ENCODE measurements at places on chromosomes 12 and 14. TPM values are rescaled to one million over a fixed set of nuclear protein-coding genes. Genes with fewer than 3 reads are reported as not detected.

DPF3 gene
- total RNA-seq: 10.7 TPM

SART3 gene
- total RNA-seq: 205 TPM

ARF3 gene
- total RNA-seq: 49.3 TPM

DPY19L2 gene
- 0.35 TPM for total RNA-seq

IL23A gene
- total RNA-seq: not detected

ISCA2 gene
- total RNA-seq: 15.8 TPM

DAO gene
- total RNA-seq: not detected

OTX2 gene
- not detected for total RNA-seq

TMEM63C gene
- 13.8 TPM for total RNA-seq

ANG gene
- 19.6 TPM for total RNA-seq

EML5 gene
- total RNA-seq: 1.7 TPM

ARMH4 gene
- total RNA-seq: 0.18 TPM

EIF4B gene
- total RNA-seq: 260 TPM

RDH16 gene
- 1.2 TPM for total RNA-seq

SERPINA9 gene
- 0.80 TPM for total RNA-seq

Measured in Peyer's patch (tissue), 4 donors.